ENCODE measurements at places on chromosomes 4 and X.

GRCh38 chr4:41425650-41426049, 112.3 kb upstream of the LIMCH1 start:
- DNase-seq, result no peak

DNA sequence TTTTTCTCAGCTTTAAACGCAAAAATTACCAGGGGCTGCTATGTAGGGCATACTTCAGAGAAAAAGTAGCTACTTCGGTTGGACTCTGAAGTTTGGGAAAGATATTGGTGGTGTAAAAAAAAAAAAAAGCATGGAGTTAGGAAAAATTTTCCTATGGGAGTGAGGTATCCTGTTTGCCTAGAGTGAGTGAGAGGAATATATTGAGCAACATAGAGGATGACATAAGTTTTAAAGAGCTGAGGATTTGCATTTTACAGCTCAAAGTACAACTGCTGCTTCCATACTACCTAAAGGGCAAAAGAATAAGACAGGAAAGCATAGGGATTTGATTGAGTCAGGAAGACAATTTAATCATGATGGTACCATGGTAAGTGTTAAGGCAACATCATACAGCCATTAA, 7.3 kb downstream of the GPRASP1 start:
- DNase-seq, result no peak

- peak; percentile 86 for DNase-seq
Measured at GRCh38 chr4:184514121-184514988, 40.0 kb upstream of the IRF2 start.

- no peak for DNase-seq
Measured at GRCh38 chrX:46715530-46715929, 43.4 kb downstream of the SLC9A7 start.

DNA sequence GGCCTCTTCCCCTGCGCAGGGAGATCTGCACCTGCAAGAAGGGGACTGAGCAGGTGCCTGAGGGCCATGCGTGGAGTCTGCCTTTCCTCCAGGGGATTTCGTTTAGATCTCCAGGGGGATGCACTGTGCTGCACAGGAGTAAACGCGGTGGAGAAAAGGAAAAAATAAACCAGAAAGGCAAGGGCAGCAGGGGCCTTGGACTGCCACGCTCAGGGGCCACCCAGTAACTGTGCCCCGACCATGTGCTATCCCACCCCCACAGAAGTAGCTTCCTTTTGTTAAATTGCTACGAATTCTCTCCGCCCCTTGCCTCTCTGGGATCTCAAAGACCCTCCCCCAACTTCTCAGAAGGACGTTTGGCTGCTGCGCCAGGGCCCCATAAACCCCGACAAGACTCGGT, 17.2 kb upstream of the HMX1 start:
- no peak for DNase-seq

Data from fibroblast of skin of back (primary cell).